ENCODE measurements at places on chromosomes 6 and 20. TPM values are rescaled to one million over a fixed set of nuclear protein-coding genes. Genes with fewer than 3 reads are reported as not detected.
A peak's percentile ranks its signal among the peaks of the same experiment; 100 is the strongest.

The RIMS4 gene
- not detected for total RNA-seq

The DEFB115 gene
- not detected for total RNA-seq

The KHDC1L gene
- total RNA-seq = not detected

The DEFB132 gene
- not detected for total RNA-seq

The MDFI gene
- total RNA-seq = not detected

The DUSP15 gene
- not detected for total RNA-seq

The KDM1B gene
- total RNA-seq = 11.8 TPM

DNA sequence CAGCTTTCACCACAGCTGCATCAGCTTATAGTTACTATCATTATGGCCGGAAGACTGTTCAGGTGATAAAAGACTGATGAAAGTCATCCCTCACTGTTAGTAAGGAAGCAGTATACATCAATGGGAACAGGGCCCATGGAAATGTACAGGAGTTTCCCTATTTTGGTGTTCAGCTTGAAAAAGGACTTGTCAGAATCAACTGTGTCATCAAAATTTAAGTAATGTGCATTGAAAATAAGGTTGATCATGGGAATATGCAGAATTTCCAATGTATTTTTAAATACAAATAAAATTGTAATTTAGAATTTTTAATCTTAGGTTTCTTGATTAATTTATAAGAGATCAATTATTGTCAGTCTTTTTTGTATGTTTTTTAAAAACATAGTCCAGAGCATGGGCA lies 16.8 kb downstream of the LRRN4 start:
- no peak overlapping the region for H3K27ac ChIP-seq
- H3K36me3 ChIP-seq = peaks cover 40% of the 10 kb centered on the region
- H3K27me3 ChIP-seq = no peaks in the 10 kb centered on the region
- peaks cover 3% of the 10 kb centered on the region for H3K4me1 ChIP-seq
- DNase-seq = no peak

GRCh38 chr20:31838646-31839292 lies 6.6 kb downstream of the FOXS1 start:
- no peak for DNase-seq
- H3K4me1 ChIP-seq = peaks cover 8% of the 10 kb centered on the region
- no peaks in the 10 kb centered on the region for H3K27me3 ChIP-seq
- no peak overlapping the region for H3K4me3 ChIP-seq
- no peaks in the 10 kb centered on the region for H3K36me3 ChIP-seq

DNA sequence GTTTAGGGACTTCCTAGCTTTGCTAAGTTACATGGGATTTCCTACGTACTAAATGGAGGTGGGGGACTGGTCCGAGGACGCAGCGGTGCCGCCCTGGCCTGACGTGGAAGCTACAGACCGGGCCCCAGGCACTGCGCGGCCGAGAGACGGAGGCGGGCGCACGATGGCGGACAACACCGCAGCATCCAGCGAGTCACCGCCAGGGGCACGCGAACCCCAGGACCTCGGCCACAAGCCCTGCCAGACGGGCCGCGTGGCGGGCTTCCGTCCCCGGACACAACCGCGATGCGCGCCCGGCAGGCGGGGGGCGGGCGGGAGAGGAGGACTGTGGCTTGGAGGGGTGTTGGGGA lies 1516.9 kb upstream of the DEFB115 start:
- H3K4me3 ChIP-seq = no peak overlapping the region
- peaks cover 6% of the 10 kb centered on the region for H3K36me3 ChIP-seq
- H3K4me1 ChIP-seq = no peaks in the 10 kb centered on the region
- H3K27ac ChIP-seq = no peak overlapping the region

DNA sequence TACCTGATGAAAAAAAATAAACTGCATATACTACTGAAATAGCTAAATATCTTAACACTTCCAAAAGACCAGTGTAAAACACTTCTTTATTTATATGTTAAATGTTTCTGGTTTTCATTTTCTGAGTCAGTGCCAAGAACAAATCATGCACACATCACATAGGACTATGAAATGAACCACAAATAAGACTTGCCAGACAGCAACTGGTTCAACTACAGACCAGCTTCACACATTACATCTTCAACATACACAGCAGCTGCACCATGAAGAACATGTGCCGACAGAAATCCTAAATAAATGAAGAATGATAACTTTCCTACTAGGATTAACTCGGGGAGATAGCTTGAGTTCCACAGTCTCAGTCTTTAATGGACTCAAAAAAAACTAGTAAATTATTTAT lies 168.3 kb upstream of the STXBP5 start:
- no peak overlapping the region for H3K4me3 ChIP-seq
- no peaks in the 10 kb centered on the region for H3K27me3 ChIP-seq
- DNase-seq = no peak
- no peaks in the 10 kb centered on the region for H3K4me1 ChIP-seq
- H3K36me3 ChIP-seq = no peaks in the 10 kb centered on the region
- H3K27ac ChIP-seq = no peak overlapping the region

- H3K27ac ChIP-seq = no peak overlapping the region
- DNase-seq = no peak
- H3K4me1 ChIP-seq = no peaks in the 10 kb centered on the region
These were observed 680.7 kb upstream of the SLC35B3 start for GRCh38 chr6:9116026-9116425.

GRCh38 chr6:13988049-13988738 lies 63.4 kb downstream of the RNF182 start:
- no peak overlapping the region for H3K4me3 ChIP-seq
- H3K4me1 ChIP-seq = no peaks in the 10 kb centered on the region
- H3K27ac ChIP-seq = no peak overlapping the region
- peaks cover 49% of the 10 kb centered on the region for H3K27me3 ChIP-seq

DNA sequence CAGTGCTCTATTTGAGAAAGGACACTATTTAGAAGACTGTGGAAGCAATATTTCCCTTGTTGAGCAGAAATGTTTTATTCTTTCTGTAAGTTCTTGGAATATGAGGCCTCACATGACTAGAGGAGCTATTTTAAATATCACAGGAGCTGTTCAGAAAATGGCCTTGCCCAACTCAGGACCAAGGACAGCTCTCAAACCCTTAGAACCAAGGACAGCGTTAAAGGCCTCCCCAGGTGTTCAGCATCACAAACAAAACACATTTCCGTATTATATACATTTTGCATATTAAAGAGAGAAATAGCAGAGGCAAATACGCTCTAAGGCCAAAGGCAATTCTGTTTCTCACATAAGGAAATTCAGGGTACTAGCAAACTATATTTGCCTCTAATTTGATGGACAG lies 631.4 kb downstream of the CDH26 start:
- H3K4me1 ChIP-seq = no peaks in the 10 kb centered on the region
- H3K27me3 ChIP-seq = peaks cover 6% of the 10 kb centered on the region
- no peak for DNase-seq
- no peak overlapping the region for H3K4me3 ChIP-seq
- no peak overlapping the region for H3K27ac ChIP-seq

- DNase-seq = no peak
- H3K4me1 ChIP-seq = no peaks in the 10 kb centered on the region
- no peaks in the 10 kb centered on the region for H3K27me3 ChIP-seq
- H3K36me3 ChIP-seq = peaks cover 27% of the 10 kb centered on the region
- no peak overlapping the region for H3K4me3 ChIP-seq
These were observed 105.8 kb upstream of the RUNX2 start for GRCh38 chr6:45222380-45222779.

- DNase-seq = no peak
- no peaks in the 10 kb centered on the region for H3K36me3 ChIP-seq
- H3K4me1 ChIP-seq = no peaks in the 10 kb centered on the region
- H3K4me3 ChIP-seq = no peak overlapping the region
These were observed 201.3 kb upstream of the SSTR4 start for GRCh38 chr20:22833851-22834250.

- H3K36me3 ChIP-seq = no peaks in the 10 kb centered on the region
- no peaks in the 10 kb centered on the region for H3K4me1 ChIP-seq
- peaks cover 46% of the 10 kb centered on the region for H3K27me3 ChIP-seq
These were observed 174.4 kb upstream of the EXOC2 start for GRCh38 chr6:867378-867777.

GRCh38 chr6:154496793-154497517 lies 13.5 kb downstream of the CNKSR3 start:
- no peak overlapping the region for H3K27ac ChIP-seq
- no peaks in the 10 kb centered on the region for H3K36me3 ChIP-seq
- peaks cover 4% of the 10 kb centered on the region for H3K27me3 ChIP-seq
- DNase-seq = no peak
- H3K4me1 ChIP-seq = peaks cover 6% of the 10 kb centered on the region

GRCh38 chr6:135230711-135231468 lies 49.8 kb downstream of the MYB start:
- peaks cover 19% of the 10 kb centered on the region for H3K4me1 ChIP-seq
- no peak overlapping the region for H3K27ac ChIP-seq
- H3K36me3 ChIP-seq = peaks cover 2% of the 10 kb centered on the region
- H3K4me3 ChIP-seq = no peak overlapping the region

DNA sequence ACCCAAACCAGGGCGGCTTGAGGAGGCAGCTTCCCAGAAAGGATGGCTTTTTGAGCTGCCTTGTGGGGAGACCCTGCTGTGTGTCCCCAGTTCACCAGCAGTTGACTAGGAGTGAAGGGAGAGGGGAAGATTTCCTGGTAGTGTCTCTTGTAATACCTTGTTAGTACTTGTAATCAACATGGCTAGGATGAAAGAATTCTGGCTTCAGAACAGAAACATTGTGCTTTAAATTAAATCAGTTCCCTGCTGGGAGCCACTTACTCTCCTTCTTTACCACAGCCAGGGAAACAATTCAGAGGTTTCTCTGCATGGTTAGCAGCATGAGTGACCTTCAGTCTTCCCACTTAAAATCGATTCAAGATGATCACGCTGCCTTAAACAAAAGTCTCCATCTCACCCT lies 525.4 kb upstream of the ID4 start:
- no peaks in the 10 kb centered on the region for H3K36me3 ChIP-seq
- H3K27me3 ChIP-seq = no peaks in the 10 kb centered on the region
- H3K27ac ChIP-seq = no peak overlapping the region

DNA sequence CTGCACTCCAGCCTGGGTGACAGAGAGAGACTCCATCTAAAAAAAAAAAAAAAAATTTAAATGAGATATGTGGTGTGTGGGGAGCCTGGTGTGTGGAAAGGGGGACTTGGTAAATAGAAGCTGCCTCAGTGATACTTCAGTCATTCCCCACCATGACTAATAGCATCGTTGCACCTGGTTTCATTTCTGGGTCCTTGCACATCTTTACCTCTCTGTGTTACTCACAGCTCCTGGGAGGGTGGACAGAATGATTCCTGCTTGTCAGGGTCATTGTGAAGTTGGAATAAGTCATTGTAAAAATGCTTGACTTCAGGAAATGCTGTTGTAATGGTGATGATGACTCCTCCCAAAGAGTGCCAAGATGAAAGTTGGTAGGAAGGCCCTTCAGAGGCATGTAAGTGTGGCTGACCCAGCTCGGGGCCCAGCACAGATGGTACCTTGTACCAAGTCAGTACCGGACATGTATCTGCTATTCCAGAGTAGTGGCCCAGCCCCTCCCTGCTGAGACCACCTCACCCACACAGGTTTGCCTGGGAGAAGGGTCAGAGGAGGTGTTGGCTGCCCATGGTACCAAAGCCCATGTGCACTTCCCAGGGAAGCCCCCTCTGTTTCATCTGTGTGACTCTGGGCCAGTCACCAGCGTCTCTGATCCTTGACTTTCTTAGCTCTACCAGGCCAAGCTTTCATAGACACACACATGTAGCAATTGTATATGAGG lies 48.4 kb downstream of the PLAGL2 start:
- H3K27ac ChIP-seq = peak overlapping the region; percentile 31
- no peaks in the 10 kb centered on the region for H3K27me3 ChIP-seq
- no peak overlapping the region for H3K4me3 ChIP-seq
- peaks cover 19% of the 10 kb centered on the region for H3K36me3 ChIP-seq
- H3K4me1 ChIP-seq = peaks cover 9% of the 10 kb centered on the region

DNA sequence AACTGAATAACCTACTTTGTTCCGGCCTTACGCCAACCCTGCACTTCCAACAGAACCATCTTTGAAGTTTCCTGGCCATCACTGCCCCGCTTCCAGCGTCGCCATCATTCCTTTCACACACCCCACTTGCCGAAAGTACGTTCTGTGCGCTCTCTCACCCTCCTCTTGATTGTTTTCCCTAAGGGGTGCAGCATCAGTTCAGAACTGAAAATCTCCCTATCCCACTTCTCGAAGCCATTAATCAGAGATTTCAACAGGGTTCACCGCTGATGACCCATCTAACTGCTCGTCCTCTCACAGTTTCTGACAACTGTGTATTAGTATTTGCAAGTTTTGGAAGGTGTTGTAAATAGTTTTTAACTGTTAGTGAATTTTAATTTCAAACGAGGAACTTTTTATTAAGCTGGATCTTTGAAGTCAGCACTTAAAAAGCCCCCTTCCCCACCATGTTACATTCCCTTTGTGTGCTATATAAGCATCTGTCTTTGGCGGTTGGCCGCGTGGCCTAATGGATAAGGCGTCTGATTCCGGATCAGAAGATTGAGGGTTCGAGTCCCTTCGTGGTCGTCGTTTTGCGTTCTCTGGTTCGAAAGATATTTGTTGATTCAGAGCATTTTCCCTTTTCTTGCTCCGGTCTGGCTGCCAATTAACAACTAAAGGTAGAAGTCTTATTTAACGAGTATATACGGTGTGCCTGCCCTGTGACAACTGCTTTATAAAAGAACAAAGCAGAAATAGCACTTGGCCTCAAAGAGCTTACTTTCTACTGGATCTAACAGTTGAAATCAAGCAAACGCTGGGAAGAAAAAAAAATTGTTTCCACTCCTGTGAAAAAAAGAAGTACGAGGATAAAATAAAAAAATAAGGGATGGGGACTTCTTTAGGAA lies 42.6 kb downstream of the TRIM27 start:
- peak overlapping the region; percentile 75 for H3K4me3 ChIP-seq
- peaks cover 6% of the 10 kb centered on the region for H3K27me3 ChIP-seq
- peaks cover 28% of the 10 kb centered on the region for H3K4me1 ChIP-seq
- DNase-seq = peak; percentile 65

DNA sequence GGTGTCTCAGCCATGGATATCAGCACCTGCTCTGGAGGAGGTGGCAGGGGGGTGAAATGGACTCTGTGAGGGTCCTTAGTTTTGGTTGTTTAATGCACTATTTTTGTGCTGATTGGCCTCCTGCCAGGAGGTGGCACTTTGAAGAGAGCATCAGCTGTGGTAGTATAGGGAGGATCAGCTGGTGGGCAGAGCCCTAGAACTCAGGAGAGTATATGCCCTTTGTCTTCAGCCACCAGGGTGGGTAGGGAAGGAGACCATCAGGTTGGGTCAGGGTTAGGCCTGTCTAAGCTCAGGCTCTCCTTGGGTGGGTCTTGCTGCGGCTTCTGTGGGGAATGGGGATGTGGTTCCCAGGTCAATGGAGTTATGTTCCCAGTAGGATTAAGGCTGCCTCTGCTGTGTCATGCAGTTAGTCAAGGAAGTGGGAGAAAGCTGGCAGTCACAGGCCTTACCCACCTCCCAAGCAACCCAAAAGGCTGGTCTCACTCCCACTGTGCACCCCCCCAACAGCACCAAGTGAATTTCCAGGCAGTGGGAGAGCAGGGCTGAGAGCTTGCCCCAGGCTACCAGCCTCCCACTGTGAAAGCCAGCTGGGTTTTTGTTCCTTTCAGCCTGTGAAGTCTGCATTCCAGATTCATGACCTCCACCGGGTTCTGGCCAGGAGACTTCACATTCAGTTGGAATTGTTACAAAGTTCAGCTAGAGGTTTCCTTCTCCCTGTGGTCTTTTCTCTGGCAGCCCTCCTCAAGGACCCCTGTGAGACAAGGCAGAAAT lies 5.7 kb upstream of the OSTM1 start:
- H3K4me1 ChIP-seq = no peaks in the 10 kb centered on the region
- H3K36me3 ChIP-seq = no peaks in the 10 kb centered on the region
- H3K27me3 ChIP-seq = peaks cover 9% of the 10 kb centered on the region
- DNase-seq = no peak

GRCh38 chr6:56025795-56026194 lies 150.4 kb upstream of the BMP5 start:
- no peak overlapping the region for H3K4me3 ChIP-seq
- no peak for DNase-seq
- no peaks in the 10 kb centered on the region for H3K36me3 ChIP-seq
- no peaks in the 10 kb centered on the region for H3K27me3 ChIP-seq

Data from activated naive CD8-positive, alpha-beta T cell treated with anti-CD3 and anti-CD28 coated beads for 36 hours (primary cell).